ENCODE measurements at places on chromosomes 2 and 18.

DNA sequence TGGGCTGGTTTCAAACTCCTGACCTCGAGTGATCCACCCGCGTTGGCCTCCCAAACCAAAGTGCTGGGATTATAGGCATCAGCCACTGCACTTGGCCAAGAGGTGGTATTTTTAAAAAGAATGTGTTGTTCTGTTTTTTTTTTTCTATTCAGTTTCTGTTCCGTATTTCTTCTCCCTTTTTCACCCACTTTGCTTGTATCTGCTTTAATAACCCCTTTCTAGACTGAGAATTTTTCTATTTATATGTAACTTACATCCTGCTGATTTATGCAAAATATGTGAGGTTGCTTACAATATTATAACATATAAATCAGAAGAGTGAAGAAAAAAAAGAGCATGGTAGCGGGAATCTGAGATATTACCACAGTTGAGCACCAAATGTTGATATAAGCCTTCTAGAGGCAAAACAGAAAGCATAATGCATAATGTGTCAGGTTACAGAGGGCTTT, 17.2 kb upstream of the LYPD6B start:
- DNase-seq: no peak

- no peak for DNase-seq
These were observed 563.6 kb upstream of the PKDCC start for GRCh38 chr2:41483982-41484857.

DNA sequence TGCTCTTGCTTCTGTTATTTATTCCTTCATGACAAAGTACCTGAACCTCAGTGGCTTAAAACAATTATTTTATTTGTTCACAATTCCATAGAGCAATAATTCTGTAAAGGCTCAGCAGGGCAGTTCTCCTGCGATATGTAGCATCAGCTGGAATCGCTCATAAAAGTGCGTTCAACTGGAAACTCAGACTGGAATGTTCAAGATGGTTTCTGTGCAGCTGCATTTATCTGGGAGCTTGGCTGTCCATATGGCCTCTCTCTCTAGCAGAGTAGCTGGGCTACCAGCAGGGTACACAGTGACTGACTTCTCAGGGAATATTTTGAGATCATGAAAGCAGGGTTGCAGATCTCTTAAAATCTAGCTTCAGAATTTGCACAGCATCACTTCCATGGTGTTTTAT, 13.5 kb downstream of the CCDC121 start:
- DNase-seq: no peak

DNA sequence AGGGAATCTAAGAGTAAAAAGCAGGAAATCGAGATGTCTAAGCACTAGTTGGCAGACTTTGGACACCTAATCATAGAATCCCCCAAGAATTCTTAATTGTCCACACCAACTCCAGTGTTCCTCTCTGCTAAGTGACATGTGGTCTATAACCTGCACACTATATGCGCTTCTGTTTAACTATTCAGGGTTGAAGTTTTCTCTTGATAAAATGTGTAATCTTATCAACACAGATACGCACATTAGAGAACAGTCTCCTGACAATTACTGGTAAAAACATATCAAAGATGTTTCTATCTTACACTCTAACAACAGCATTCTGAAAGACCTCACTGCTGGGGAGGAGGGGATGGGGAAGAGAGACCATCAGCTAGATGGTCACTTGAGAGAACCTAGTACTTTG, 3.9 kb downstream of the ABCB11 start:
- no peak for DNase-seq

DNA sequence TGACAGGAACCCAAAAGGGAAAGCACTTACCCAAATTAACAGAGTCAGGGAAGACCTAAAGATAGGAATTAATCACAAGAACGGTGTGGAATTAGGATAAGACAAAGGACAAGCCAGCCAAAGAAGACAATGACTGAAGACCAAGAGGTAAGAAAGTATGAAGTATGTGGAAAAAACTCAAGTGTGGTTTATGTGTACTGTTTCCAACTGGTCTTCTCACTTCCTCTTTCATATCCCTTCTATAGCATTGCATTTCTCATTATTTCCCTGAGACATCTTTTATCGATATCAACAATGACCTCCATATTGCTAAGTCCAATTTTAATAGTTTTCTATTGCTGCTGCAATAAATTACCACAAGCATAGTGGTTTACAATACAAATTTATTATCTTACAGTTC, 313.5 kb upstream of the SLC39A10 start:
- no peak for DNase-seq
